ENCODE measurements at places on chromosomes 6 and 20. TPM values are rescaled to one million over a fixed set of nuclear protein-coding genes. Genes with fewer than 3 reads are reported as not detected.
A peak's percentile ranks its signal among the peaks of the same experiment; 100 is the strongest.

The SLC22A7 gene
- not detected for total RNA-seq

The CEP162 gene
- 2.3 TPM for total RNA-seq

The PPIL6 gene
- 0.62 TPM for total RNA-seq

The EMILIN3 gene
- not detected for total RNA-seq

The SLC52A3 gene
- total RNA-seq = 5.9 TPM

The SLC24A3 gene
- not detected for total RNA-seq

The SLC35D3 gene
- total RNA-seq = not detected

DNA sequence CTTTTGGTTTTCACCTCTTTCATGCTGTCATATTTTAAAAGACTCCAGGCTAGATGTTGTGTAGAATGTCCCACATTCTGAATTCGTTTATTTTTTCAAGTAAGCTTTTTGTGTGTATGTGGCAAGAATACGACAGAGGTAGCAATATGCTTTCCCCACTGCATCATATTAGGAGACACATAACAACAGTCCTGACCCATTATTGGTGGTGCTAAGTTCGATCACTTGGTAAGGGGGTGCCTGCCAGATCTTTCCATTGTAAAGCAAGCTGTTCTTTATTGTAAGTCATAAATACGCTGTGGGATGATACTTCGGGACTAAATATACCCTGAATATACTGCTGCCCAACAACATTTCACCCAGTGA, 588 bp upstream of the NCOA3 start:
- peak overlapping the region; percentile 72 for H3K4me3 ChIP-seq
- H3K36me3 ChIP-seq = no peaks in the 10 kb centered on the region
- H3K4me1 ChIP-seq = peaks cover 35% of the 10 kb centered on the region
- H3K27ac ChIP-seq = peak overlapping the region; percentile 65

DNA sequence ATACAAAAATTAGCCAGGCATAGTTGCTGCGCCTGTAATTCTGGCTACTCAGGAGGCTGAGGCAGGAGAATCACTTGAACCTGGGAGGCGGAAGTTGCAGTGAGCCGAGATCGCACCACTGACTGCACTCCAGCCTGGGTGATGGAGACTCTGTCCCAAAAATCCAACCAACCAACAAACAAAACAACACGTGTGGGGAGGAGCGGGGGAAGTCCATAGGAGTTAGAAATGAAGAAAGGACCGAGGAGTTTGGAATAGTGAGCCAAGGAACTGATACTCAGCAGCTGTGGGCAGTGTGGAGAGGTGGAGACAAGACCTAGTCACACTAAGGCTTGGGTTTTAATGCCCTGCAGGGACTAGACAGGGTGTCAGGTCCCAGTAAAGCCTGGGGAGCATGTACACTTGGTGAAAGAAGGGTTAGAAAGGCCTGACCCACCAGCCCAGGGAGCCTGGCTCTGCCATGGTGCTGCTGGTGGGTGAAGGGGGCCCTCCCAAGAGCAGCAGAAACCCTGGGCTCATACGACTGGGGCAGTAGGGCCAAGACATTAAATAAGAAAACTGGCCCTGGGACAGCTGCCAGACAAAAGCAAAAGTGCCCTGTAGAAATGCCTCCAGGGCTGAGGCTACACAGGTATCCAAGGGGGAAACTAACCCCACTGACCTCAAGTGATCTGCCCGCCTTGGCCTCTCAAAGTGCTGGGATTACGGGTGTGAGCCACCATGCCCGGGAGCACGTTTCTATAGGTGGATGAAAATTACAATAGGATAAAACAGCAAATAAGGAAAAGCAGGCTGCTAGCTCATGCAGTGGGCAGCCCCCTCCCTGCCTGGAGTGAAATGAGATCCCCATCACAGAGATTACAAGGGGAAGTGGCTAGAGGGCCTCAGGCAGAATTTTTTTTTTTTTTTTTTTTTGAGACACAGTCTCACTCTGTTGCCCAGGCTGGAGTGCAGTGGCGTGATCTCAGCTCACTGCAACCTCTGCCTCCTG, 58.0 kb downstream of the MYH7B start:
- no peaks in the 10 kb centered on the region for H3K4me1 ChIP-seq
- H3K27me3 ChIP-seq = no peaks in the 10 kb centered on the region
- DNase-seq = no peak
- no peak overlapping the region for H3K4me3 ChIP-seq

DNA sequence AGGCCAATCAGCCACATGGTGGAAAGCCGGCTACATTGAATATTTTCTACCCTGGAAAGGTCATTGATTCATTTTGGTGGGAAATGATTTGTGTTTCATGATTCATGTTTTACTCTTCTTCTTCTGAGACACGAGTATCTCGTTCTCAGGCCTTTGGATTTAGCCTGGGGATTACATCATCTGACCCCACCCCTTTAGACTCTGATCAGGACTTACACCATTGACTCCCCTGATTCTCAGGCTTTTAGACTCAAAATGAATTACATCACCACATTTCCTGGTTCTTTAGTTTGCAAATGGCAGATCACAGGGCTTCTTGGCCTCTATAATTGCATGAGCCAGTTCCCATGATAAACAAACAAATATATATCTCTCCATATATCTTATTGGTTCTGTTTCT, 228.8 kb downstream of the ADGRG6 start:
- DNase-seq = no peak
- no peak overlapping the region for H3K27ac ChIP-seq
- H3K36me3 ChIP-seq = no peaks in the 10 kb centered on the region

GRCh38 chr6:163698086-163698485, 283.6 kb downstream of the QKI start:
- 0 out of 2 replicates have a peak, but pooled peaks cover 7% of the 10 kb centered on the region for H3K27me3 ChIP-seq
- H3K4me3 ChIP-seq = no peak overlapping the region
- no peak for DNase-seq
- H3K4me1 ChIP-seq = no peaks in the 10 kb centered on the region
- H3K27ac ChIP-seq = no peak overlapping the region

DNA sequence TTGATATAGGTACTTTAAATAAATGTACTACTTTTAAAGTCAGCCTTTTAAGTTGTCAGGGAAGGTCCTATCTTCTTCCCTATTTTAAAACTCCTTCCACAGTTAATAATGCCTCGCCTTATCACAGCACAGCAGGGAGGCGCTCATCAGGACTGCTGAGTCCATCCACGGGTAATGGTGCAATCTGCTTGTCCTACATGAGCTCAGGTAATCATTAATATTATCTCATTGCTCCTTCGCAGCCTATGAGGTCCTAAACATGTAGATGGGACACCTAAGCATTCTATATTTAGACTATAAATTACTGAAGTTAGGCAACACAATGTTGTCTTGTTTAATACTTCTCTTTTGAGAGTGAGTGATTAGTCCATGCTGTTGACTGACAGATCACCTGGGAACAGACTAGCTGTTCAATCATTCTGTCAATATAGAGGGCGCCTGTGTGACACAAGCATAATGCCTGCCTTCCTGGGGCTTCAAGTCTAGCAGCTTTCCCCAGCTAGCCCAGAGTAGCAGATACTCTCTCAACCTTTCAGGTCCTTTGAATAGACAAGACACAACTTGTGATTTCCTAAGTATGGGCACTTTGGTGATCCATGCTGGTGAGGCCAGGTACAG, 91.0 kb downstream of the FYN start:
- no peaks in the 10 kb centered on the region for H3K4me1 ChIP-seq
- no peak overlapping the region for H3K4me3 ChIP-seq
- H3K27me3 ChIP-seq = no peaks in the 10 kb centered on the region
- no peak overlapping the region for H3K27ac ChIP-seq

GRCh38 chr6:100671740-100672139, 207.0 kb upstream of the SIM1 start:
- no peaks in the 10 kb centered on the region for H3K4me1 ChIP-seq
- H3K27me3 ChIP-seq = no peaks in the 10 kb centered on the region
- no peak overlapping the region for H3K27ac ChIP-seq
- H3K4me3 ChIP-seq = no peak overlapping the region

GRCh38 chr6:35297601-35298481, at the start of gene DEF6:
Gene DEF6 (plus strand): TSS chr6:35297818. CDS start chr6:35297857, 39 bp downstream.
- H3K27me3 ChIP-seq = no peaks in the 10 kb centered on the region
- peak within 1 kb of the TSS; percentile 67 for H3K4me3 ChIP-seq
- H3K36me3 ChIP-seq = no peaks in the 10 kb centered on the region
- peak within 1 kb of the TSS; percentile 22 for H3K27ac ChIP-seq

GRCh38 chr20:61525781-61526431, 273.8 kb downstream of the CDH4 start:
- H3K36me3 ChIP-seq = no peaks in the 10 kb centered on the region
- H3K4me3 ChIP-seq = no peak overlapping the region
- peaks cover 58% of the 10 kb centered on the region for H3K27me3 ChIP-seq
- H3K4me1 ChIP-seq = no peaks in the 10 kb centered on the region
- DNase-seq = no peak

- H3K4me1 ChIP-seq = peaks cover 19% of the 10 kb centered on the region
- H3K27me3 ChIP-seq = no peaks in the 10 kb centered on the region
- peak overlapping the region; percentile 40 for H3K4me3 ChIP-seq
- no peaks in the 10 kb centered on the region for H3K36me3 ChIP-seq
- H3K27ac ChIP-seq = peak overlapping the region; percentile 88
Measured at GRCh38 chr6:150857062-150857944, 8.2 kb upstream of the MTHFD1L start.

DNA sequence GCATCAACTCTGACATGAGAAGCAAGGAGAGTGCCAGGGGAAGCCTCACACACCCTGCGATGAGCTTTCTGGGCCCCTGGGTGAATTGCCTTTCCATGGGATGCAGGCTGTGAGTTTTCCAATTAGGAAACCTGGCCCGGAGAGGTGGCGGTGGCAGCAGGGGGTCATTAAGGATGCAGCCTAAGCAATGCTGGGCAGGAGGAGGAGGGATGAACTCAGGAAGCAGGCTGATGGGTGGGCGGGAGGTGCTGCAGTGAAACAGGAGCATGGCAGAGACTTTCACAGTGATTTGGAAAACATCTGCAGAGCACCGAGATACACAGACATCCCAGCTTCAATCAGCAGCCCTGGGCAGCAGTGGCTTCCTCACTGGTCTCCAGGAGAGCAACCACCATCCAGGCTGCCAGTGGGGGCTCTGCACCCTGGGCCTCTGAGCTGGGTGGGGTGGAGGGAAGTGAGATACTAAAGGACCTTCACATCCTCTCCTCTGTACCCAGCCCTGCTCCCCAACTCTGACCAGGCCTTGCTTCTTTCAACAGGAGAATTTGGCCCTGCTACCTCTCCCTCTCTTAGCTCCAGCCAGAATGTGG, 44.9 kb downstream of the LRFN2 start:
- H3K27ac ChIP-seq = no peak overlapping the region
- H3K36me3 ChIP-seq = no peaks in the 10 kb centered on the region
- H3K4me1 ChIP-seq = no peaks in the 10 kb centered on the region
- no peak for DNase-seq

GRCh38 chr6:146884728-146885127, 286.0 kb downstream of the ADGB start:
- H3K4me1 ChIP-seq = no peaks in the 10 kb centered on the region
- no peak for DNase-seq
- H3K27ac ChIP-seq = no peak overlapping the region
- H3K27me3 ChIP-seq = no peaks in the 10 kb centered on the region

DNA sequence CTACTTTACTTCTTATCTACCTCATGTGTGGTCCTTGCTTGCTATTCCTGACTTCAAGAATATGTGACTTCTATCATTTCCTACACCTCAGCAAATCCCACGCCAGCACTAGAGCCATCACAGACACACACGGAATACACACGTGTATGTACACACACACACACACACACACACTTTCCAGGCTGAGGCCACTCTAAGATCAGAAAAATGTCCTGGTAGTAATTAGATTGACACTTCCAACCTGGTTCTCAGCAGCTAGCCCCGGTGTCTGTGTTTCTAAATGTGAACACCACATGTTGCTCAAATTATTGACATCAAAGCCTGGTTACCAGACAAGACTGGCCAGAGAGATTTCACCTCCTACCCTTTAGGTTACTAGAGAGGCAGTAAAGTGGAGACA, 54.1 kb upstream of the SASH1 start:
- H3K36me3 ChIP-seq = no peaks in the 10 kb centered on the region
- H3K27me3 ChIP-seq = no peaks in the 10 kb centered on the region
- H3K4me3 ChIP-seq = no peak overlapping the region
- DNase-seq = no peak

DNA sequence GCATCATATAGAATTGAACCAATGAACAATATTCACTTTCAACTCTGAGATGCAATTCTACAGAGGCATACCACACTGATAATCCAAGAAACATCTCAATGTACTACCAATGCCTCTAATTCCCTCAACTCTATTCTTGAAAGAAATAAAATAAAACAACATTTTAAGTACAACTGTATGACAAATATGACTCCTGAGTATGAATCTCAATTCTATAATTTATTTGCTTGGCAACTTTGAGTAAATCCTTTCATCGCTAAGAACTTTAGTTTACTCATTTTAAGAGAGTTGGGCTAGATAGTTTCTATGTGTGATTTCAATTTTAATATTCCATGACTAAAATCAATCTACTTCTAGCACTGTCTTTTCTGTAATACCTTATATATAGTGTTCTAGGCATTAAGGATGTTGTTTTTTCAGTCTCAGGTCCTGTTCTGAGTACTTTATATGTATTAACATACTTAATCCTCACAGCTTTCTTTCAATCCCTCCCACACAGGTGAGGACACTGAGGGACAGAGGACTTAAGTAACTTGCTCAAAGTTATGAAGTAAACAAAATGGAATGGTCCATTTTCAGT, 33.4 kb downstream of the GOPC start:
- peaks cover 18% of the 10 kb centered on the region for H3K36me3 ChIP-seq
- H3K4me3 ChIP-seq = no peak overlapping the region
- no peaks in the 10 kb centered on the region for H3K4me1 ChIP-seq
- no peak for DNase-seq
- H3K27me3 ChIP-seq = no peaks in the 10 kb centered on the region

DNA sequence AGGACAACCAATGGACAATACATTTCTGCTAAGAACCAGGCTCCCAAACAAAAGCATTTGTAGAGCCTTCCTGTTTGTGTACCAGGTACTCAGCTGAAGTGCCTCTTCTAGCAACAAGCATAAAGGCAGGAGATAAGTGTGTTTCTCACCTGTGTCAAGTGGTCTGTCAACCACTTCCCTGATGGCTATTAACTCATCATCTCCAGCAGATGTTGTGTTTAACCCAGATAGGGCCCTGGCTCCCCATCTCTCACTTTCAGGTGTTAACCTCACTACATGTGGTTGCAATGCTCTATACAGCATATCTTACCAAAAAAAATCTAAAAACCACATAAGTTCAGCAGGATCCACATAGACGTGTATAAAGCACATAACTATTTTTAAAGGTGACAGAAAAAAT, 9.6 kb upstream of the IL17A start:
- no peak for DNase-seq
- H3K4me1 ChIP-seq = no peaks in the 10 kb centered on the region
- H3K36me3 ChIP-seq = no peaks in the 10 kb centered on the region
- 0 out of 2 replicates have a peak, but pooled peaks cover 4% of the 10 kb centered on the region for H3K27me3 ChIP-seq
- no peak overlapping the region for H3K4me3 ChIP-seq

GRCh38 chr6:31336896-31337496, 20.0 kb downstream of the HLA-B start:
- no peak overlapping the region for H3K4me3 ChIP-seq
- DNase-seq = no peak
- H3K27me3 ChIP-seq = 0 out of 2 replicates have a peak, but pooled peaks cover 3% of the 10 kb centered on the region
- no peaks in the 10 kb centered on the region for H3K36me3 ChIP-seq
